ENCODE measurements at places on chromosomes 2 and 18.

GRCh38 chr2:224039080-224039769, at the start of gene SERPINE2:
Gene SERPINE2 (minus strand): TSS chr2:224039286. CDS start chr2:224001900, 37,386 bp downstream.
- no peak for DNase-seq

GRCh38 chr2:223065107-223065506, 13.1 kb downstream of the KCNE4 start:
- no peak for DNase-seq

DNA sequence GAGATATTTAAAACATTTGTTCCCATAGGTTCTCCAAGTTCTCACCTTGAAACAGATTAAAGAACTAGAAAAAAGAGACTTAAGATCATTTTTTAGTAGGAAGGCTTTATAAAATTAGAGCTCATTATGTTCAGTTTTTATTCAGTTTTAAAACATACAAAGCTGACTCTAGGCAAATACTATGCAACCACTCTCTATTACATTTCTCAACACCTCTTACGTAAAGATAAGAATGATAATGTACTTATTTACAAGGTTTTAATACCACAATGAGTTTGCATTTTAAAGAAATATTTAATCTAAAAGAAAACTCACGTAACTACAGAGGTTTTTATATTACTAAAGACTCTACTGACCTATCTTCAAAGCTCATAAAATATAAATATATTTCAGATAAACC, 68.8 kb downstream of the TMEM131 start:
- DNase-seq, result no peak

DNA sequence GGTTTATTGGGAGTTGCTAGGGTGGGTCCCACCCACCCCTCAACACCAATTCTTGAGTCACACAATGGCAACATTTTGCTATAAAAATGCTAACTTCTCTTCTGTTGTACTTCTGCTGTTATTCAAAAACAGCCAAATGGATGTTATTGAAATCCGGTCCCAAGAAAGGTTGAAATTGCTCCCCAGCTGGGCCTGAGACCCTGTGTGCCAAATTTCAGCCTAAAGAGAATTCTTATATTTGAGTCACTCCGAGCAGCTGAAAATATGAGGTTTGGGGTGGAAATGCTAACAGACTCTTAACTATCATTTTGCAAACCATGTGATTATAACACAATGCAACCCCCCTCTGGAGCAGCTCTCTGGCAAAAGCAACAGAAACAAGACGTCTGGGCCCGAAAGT, 27.0 kb upstream of the ACVR1 start:
- no peak for DNase-seq

GRCh38 chr2:186380805-186381204, 105.3 kb upstream of the ZC3H15 start:
- no peak for DNase-seq

DNA sequence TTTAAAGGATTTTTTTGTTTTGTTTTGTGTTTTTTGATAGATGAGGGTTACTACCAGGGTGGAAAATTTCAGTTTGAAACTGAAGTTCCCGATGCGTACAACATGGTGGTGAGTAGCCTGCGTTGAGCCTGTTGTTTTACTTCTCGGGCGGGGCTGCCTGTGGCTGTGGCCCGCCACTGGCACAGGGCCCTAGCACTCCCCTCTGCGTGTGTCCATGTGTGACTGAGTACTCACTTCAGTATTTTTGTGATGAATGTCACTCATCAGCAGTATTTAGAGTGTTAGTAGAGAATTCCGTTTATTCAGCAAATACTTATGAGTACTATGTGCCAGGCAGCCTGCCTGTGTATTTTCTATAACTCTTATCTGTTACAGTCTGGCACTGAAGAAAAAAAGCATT, 44.3 kb upstream of the SCLY start:
- DNase-seq, result no peak

DNA sequence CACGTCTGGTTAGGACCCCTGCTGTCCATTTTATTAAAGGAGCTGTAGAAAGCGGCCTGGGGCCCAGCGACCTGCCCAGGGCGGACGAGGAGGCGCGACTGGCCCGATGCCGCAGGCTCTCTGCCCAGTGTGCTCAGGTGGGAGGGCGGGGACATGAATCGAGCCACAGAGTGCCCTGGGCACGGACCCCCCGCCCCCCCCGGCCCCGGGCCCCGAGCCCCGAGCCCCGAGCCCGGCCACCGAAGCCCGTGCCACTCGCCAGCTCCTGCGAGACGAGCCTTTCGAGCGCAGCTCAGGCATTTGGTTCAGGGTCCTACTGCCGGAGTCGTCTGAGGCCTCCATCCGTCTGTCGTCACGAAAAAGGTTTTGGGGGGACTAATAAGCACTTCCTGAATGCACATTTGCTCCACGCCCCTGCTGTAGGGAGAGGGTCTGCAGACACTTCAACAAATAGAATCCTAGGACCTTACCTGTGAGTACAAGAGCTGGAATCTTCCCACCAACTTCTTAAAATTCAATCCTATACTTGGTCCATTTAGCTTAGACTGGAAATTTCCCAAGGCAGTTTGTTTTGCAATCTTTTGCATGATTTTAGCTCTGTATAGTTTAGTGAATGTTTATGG, 602 bp upstream of the ADAM17 start:
- peak; percentile 35 for DNase-seq

GRCh38 chr2:127901339-127902056, 15.7 kb upstream of the AMMECR1L start:
- DNase-seq, result no peak

- DNase-seq, result no peak
Measured at GRCh38 chr2:230748087-230748486, 35.4 kb downstream of the CAB39 start.

All from DMS 273 treated with DMSO at 0.1 percent for 48 hours (cell line).